ENCODE measurements at places on chromosomes 7 and 10.
A peak's percentile ranks its signal among the peaks of the same experiment; 100 is the strongest.

DNA sequence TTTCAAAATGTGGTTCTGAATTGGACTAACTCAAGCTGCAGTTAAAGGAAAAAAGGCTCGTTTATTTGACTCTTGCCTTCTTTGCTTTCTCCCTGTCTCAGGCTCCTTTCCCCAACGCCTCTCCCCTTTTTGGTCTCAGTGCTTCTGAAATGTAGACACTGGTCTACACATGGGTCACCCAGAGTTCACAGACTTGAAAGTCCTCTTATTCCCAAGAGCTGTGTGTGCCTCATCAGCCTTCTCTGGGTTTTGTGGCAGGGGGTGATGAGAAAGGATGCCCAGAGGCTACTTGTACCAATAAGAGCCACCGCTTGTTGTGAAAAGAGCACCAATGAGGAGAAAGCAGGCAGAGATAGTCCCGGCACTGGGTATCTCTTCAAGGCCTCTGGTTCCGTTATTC is 125.7 kb downstream of the BICC1 start:
- DNase-seq = peak; percentile 34

DNA sequence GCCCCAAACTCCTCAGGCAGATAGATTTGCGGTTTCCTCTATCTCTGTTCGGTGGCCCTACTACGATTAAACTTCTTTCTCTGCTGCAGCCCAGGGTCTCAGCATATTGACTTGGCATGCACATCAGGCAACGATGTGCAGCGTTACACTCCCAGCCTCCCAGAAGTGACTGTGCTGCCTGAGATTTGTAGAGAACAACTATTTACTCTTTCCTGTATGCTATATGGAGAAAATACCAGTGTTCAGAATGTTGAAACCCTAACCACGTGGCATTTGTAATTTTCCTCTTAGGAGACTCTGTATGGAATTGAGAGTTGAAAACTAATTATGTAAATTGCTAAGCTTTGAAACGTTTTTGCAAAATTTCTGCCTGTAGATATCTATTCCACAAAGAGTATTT is 50.9 kb downstream of the GNAI1 start:
- no peak for DNase-seq

GRCh38 chr10:89095701-89096391 is 105.2 kb downstream of the FAS start:
- DNase-seq = no peak

DNA sequence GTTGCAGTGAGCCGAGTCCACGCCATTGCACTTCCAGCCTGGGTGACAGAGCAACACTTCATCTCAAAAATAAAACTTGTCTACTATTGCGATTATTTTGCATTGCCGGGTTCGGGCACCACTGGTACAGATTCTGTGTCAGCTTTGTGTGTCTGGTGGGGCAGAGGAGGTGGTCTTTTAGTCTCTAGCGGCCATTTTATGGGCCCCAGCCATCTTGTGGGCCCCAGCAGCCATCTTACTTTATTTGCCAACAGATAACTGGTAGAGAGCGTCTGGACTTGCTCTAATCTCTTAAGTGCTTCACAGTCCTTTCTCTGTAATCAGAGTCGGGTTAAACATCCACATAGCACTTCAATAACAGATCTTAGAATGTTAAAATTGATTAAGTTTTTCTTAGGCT is 4.9 kb downstream of the BUD23 start:
- DNase-seq = no peak

DNA sequence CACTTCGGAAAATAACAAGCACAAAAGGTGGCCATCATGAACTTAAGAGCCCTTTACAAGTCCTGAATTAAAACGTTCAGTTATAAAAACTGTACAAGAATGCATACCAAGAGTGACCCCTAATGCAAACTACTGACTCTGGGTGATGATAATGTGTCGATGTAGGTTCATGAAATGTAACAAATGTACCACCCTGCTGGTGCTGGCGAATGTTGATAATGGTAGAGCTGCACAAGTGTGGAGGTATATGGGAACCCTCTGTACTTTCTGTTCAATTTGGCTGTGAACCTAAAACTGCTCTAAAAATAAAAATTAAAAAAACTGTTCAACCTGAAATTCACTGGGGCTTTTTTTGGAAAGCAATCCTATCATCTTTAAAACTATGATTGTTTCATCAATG is 3.3 kb downstream of the FAM133B start:
- no peak for DNase-seq

- DNase-seq = no peak
These were observed 15.6 kb upstream of the ZNF25 start for GRCh38 chr10:37992083-37992482.

DNA sequence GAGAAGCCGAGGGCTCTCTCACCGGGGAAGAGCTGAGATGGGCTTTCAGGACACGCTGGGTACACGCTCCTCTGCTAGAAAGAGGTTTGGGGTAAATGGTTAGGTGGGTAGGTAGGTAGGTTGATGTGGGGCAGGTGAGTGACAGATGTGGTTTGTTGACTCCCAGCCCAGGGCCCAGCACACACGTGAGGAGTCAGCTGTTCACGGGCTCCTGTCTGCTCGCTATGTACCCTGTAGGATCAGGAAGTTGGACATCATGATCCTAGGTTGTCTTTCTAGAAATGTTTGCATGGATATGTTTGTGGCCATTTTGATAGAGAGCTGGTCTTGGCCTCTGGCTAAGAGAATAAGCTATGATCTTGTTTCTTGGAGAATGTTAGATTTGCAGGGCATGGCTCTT is 109.0 kb downstream of the TACC2 start:
- DNase-seq = no peak

DNA sequence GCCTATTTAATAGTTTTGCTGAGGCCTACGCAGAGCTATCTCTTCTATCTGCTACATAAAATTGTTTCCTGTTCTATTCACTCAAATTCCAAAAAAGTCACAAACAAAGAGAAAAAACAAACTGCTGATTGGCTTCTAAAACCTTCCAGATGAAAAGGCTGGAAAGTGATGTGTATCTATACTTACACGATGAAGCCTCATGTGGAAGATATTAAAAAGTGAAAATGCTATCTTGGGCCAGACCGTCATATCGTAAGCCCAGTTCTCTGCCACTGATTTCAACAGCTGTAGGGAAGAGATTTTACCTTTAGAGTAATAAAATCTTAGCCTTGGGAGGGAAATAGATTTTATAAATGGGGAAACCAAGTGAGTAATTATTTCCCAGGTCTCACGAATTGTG is 394.8 kb downstream of the KIF20B start:
- DNase-seq = peak; percentile 8

DNA sequence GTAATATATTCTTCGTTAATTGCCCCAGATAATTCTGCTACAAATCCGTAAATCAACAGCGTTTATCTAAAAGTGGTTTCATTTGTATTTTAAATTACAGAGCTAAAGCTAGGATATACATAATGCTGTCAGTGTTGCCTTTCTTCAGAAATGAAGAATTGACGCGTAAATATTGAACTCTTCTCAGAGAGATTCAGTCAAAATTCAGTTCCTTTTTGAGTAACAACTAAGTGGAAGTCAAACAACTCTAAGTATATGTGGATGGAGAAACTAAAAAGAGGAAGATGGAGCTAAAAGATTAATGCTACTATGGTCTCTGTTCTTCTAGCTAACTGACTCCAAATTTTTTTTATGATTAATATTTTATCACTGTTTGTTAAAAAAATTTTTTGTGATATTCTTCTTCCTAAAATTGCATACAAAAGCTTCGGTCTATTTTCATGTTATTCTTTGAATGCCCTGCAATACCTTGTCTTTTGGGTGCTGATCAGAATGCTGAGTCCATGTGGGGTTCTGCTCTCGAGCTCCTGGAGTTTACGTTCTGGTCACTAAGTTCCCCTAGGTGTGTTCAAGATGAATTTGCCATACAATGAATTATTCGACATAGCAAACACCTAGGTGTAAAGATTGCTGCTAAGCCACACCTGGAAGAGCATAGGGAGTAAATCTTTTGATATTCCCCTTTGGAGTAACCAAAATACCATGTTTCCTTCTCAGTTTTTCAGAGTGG is 20.7 kb downstream of the MDFIC start:
- no peak for DNase-seq

GRCh38 chr10:80444646-80445319 is 9.3 kb upstream of the TSPAN14 start:
- DNase-seq = peak; percentile 92

- DNase-seq = no peak
These were observed 11.1 kb downstream of the DPY19L1 start for GRCh38 chr7:35026150-35026549.

GRCh38 chr7:133484086-133484485 is 231.2 kb downstream of the EXOC4 start:
- no peak for DNase-seq

- DNase-seq = no peak
These were observed 259.0 kb downstream of the CXCL12 start for GRCh38 chr10:44125879-44126278.

GRCh38 chr7:5334671-5335070 is 51.9 kb downstream of the SLC29A4 start:
- DNase-seq = no peak

DNA sequence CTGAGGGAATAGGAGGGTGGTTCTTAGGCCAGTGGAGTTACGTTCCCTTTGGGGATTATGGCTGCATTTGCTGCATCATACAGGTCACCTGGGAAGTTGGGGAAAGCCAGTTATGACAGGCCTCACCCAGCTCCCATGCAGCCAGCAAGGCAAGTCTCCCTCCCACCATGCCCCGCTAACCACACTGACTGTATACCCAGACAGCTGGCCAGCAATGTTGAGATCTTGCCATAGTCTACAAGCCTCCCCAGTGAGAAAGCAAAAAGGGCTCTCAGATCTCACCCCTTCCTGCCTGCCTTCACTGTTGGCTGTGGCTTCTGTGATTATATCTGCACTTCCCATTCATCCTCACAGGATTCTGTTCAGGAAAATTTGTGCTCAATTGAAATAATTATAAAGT is 133.3 kb upstream of the HGF start:
- no peak for DNase-seq

DNA sequence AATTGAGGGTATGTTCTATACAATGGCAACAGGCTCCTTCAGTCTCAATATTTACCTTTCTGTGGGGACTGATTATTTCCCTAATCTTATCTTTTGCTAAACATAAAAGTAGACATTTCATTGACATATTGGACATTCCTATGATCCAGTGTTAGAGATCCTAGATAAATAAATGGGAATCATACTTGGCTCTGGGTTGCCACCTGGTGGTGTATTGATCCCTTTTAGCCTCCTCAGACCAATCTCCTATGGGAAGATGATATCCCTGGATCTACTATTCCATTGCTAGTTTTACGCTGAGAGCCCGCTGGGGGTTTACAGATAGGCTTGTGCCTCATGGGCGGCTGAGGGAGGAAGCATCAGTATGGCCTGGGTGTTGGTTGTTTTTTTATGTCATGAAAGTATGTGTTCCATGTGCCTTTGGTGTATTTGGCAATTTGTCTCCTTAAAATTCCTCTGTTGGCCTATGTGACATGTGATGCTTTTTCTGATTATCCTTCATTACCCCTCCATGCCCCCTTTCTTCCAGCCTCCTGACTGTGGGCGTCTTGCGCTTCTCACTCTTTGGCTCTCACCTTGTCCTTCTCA is 18.8 kb downstream of the CELF2 start:
- DNase-seq = peak; percentile 74

DNA sequence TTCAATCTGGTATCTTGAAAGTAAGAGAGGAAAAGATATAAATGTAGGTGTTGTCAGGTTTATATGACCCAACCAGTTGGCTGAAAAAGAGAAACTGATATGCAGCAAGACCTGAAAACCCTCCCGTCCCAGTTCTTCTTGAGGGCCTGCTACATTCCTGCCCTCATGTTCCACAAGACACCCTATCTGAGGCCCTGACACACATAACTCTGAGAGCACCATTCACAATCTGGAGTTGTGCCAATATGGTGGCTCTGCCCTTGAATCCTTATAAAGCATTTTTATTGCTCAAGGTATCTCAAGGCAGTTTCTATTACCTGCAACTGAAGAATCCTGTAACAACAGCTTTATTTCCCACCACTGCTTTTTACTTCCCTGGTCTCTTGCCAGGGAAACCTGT is 17.0 kb downstream of the XPNPEP1 start:
- DNase-seq = no peak

GRCh38 chr7:104664648-104665047 is 336.2 kb downstream of the LHFPL3 start:
- DNase-seq = no peak

DNA sequence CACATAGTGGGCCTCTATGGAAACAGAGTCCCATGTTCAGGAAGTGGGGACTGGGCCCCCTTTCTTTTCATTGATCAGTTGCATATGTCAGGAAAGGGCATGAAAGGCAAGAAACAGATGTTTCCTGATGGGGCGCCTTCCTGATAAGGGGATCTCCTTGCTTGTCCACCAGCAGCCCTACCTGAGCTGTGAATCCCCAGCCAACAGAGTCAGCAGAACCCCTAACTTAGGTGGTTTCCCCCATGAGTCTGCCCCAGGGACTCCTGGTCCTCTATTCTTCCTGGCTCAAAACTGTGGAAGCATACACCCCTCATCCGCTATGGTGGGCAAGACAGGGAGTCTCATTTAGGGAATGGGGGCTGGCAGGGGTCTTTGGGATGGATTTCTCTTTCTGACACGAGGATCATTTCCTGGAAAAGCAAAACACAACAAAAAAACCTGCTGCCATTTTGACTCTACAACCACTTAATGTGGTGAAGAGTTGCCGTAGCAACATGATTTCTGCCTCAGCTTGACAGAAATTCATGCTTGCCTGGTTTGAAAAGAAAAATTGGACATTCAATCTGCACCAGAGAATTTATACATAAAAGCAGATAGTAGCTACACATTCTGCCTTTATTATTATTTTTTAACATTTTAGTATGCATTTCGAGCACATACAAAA is 119.8 kb downstream of the SPAG6 start:
- DNase-seq = peak; percentile 45

DNA sequence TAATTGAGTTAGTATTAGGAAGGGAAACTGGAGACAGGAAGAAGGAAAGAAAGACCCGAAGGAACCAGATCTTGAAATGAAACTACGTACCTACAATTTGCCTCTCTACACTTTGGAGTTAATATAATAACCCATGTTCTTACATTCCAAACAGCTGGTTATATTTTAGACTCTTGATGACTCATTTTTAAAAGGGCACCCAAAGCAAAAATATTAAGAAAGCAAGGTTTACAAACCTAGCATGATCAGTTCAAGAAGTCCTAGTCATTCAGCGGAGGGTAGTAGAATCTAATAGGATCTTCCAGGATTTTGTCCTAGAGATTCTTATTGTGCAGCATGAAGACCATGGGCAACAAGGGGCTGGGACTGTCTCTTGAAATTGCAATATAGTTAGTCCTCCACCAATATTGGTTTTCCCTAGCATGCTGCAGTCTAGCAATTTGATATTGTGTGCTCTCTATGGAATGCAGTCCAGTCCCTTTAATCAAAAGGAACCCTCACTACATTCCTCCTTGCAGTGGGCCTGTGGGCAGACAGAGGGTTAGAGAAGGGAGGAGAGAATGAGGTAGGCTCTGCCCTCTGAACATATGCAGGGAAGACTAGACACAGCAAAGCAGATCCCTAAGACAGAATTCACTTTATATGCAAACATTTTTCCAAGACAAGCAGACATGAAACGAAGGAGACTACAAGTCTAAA is 230.3 kb downstream of the INHBA start:
- no peak for DNase-seq

DNA sequence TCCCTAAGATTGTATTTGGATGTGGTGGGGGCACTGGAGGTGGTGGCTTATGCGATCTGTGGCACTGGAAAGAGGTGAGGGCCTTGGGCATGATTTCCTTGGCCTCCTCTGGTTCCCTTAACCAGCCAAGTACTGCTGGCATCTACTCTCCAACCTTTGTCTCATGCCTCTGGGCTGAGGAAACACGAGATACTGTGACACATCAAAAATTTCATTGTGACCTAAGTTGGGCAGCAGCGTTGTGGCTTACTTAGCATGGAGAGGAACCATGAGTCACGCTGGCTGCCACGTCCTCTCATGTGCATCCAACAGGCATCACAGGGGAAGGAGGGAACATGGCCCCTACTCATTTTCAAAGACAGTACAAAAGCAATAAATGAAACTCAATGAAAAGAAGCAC is 29.7 kb upstream of the GSDME start:
- peak; percentile 15 for DNase-seq

Measured in eye (tissue), 1 donor.